NCI-H510A (cell line): ENCODE measurements at places on chromosomes 7 and 10.

DNA sequence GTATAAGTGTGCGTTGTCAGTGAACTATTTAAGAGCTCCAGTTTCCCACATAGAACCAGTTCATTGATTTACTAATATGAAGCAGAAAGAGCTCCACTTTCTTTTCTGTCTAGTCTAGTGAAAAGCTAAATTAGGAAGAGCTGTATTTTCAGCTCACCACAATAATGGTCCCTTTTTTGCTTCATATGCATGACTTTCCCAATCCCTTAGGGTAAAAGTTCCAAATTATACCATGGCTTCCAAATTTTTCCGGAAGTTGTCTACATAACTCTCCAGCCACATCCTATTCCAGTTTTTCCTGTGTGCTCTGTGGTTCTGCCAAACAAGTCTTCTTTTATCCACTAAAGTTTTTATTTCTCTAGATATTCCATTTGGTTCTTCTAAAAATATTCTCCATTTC lies 685.2 kb downstream of the REEP3 start:
- DNase-seq, result no peak

GRCh38 chr7:46908770-46909169 lies 673.1 kb downstream of the TNS3 start:
- no peak for DNase-seq

DNA sequence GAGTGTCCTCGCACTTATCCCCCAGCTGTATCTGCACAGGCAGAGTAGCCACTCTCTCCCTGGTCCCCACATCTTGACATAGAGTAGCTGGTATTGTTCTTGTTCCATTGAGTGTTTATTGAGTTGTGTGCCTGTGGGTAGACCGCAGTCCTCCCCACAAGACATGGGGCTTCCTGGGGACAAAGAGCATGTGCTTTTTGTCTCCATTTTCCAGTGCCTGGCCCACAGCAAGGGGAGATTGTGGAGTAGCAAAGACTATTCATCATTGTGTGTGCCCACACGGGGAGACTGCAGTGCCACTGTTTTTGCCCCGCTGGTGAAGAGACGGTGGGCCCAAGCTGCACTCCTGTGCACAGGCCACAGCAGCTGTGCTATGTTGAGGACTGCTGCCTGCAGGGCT lies 63.5 kb downstream of the FRMPD2 start:
- no peak for DNase-seq

- no peak for DNase-seq
Observed at GRCh38 chr7:38760226-38760625, 129.1 kb upstream of the AMPH start.

DNA sequence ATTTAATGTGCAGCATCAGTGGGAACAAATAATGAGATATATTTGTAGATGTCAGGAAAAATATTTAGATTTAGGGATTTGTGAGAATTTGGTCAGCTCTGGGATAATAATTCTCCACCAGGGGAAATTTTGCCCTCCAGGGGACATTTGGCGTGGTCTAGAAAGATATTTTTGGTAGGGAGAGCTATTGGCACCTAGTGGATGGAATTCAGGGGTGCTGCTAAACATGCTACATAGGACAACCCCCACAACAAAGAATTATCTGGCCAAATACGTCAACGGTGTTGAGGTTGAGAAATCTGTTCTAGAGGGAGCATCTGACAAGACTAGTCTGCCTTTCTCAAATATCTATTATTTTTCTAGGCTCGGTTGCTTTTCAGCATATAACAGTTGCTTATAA lies 2.1 kb downstream of the ADK start:
- no peak for DNase-seq

- no peak for DNase-seq
Observed at GRCh38 chr7:116834815-116835504, 27.4 kb upstream of the CAPZA2 start.

DNA sequence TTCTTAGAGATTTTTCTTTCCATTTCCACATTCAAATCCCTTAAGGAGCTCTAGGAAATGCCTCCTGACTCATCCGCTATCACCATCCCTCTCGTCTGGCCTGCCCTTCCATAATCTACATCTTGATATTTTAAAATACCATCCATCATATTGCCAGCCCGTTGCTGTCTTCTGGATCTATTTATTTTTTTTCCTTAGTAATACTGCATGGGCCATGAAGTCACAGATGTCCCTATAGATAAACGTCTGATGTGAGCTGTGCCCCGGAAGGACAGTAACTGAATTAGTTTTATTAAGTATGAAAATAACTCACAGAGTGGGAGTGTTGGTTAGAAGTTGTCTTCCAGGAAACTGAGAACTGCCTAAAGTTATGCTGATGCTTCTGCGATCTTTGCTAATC lies 76.2 kb downstream of the KLF6 start:
- no peak for DNase-seq

DNA sequence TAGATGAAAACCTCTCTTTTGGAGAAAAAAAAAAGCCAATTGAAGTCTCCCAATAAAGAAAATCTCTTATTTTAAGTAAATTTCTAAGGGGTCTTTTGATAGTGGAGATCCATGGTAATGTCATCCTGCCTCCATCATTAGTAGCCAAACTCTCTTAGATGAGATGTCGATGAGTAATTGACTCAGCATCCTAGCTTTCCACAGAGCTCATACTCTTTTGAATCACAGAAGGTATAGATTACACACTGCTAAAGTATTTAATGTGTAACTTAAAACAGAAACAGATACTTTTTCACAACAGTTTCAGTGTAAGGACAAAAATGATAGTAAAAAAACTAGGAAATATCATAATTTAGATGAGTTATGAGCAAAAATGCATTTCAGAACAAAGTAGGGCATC lies 19.4 kb downstream of the MAGI2 start:
- DNase-seq, result no peak
